CD8-positive, alpha-beta memory T cell (primary cell): ENCODE measurements at places on chromosomes 7 and 10. TPM values are rescaled to one million over a fixed set of nuclear protein-coding genes. Genes with fewer than 3 reads are reported as not detected.

The SAP25 gene
- total RNA-seq, result 13.9 TPM

The HYAL4 gene
- total RNA-seq, result not detected

The KCNH2 gene
- 0.24 TPM for total RNA-seq

The LBX1 gene
- total RNA-seq, result not detected

The UROS gene
- 47.2 TPM for total RNA-seq

The COBL gene
- not detected for total RNA-seq

DNA sequence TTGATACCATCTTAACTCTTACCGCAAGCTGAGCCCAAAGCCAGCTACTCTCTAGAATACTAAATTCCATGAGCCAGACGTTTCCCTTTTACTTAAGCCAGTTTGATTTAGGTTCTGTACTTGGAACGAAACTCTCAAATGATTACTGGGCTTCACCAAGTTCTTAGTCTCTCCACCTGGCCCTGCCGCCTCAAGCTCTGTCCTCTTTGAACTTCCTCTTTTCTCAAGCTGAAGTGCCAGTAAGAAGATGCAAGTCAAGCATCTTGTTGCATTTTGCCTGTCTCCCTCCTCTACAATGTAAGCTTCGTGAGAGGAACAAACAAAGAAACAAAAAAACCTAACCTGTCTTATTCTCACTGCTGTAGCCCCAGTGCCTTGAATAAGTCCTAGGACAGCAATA lies 358.2 kb upstream of the NPVF start:
- no peak overlapping the region for H3K4me3 ChIP-seq
- H3K4me1 ChIP-seq, result no peaks in the 10 kb centered on the region
- H3K27ac ChIP-seq, result no peak overlapping the region
- no peaks in the 10 kb centered on the region for H3K36me3 ChIP-seq
- H3K27me3 ChIP-seq, result no peaks in the 10 kb centered on the region

- DNase-seq, result no peak
- H3K4me3 ChIP-seq, result no peak overlapping the region
- H3K36me3 ChIP-seq, result no peaks in the 10 kb centered on the region
- no peak overlapping the region for H3K27ac ChIP-seq
- no peaks in the 10 kb centered on the region for H3K4me1 ChIP-seq
These were observed 76.8 kb upstream of the INSIG1 start for GRCh38 chr7:155220903-155221302.

GRCh38 chr7:18437101-18437500 lies 58.4 kb upstream of the HDAC9 start:
- H3K27me3 ChIP-seq, result no peaks in the 10 kb centered on the region
- H3K4me1 ChIP-seq, result no peaks in the 10 kb centered on the region
- H3K36me3 ChIP-seq, result no peaks in the 10 kb centered on the region

GRCh38 chr7:80604436-80604835 lies 34.0 kb upstream of the CD36 start:
- no peak for DNase-seq
- no peak overlapping the region for H3K27ac ChIP-seq
- no peaks in the 10 kb centered on the region for H3K4me1 ChIP-seq
- no peaks in the 10 kb centered on the region for H3K36me3 ChIP-seq

- no peaks in the 10 kb centered on the region for H3K4me1 ChIP-seq
- H3K36me3 ChIP-seq, result no peaks in the 10 kb centered on the region
These were observed 818.6 kb downstream of the GRID1 start for GRCh38 chr10:85548034-85548433.

DNA sequence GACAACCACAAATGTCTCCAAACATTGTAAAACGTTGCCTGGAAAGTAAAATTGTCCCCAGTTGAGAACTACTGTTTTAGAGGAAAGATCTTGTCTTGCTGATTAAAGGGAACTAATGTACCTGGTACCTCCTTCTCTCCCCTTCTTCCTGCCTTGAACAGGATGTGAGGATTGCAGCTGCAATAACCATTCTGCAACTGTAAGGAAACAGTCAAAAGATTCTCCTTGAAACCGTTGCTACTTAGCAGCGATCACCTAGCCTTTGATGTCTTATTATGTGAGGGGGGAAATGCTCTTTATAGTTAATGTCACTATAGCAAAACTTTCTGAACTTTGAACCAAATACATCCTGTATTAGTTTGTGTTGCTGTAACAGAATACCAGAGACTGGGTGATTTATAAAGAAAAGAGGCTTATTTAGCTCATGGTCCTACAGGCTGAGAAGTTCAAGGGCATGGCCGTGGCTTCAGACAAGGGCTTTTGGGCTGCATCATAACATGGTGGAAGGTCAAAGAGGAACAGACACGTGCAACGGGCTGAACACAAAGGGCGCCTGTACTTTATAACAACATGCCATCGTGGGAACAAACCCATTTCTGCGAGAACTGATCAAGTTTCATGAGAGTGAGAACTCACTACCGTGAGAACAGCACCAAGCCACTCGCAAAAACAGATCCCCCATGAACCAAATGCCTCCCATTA lies 54.2 kb upstream of the PARD3 start:
- H3K27ac ChIP-seq, result no peak overlapping the region
- H3K27me3 ChIP-seq, result no peaks in the 10 kb centered on the region
- no peaks in the 10 kb centered on the region for H3K36me3 ChIP-seq
- H3K4me1 ChIP-seq, result no peaks in the 10 kb centered on the region

DNA sequence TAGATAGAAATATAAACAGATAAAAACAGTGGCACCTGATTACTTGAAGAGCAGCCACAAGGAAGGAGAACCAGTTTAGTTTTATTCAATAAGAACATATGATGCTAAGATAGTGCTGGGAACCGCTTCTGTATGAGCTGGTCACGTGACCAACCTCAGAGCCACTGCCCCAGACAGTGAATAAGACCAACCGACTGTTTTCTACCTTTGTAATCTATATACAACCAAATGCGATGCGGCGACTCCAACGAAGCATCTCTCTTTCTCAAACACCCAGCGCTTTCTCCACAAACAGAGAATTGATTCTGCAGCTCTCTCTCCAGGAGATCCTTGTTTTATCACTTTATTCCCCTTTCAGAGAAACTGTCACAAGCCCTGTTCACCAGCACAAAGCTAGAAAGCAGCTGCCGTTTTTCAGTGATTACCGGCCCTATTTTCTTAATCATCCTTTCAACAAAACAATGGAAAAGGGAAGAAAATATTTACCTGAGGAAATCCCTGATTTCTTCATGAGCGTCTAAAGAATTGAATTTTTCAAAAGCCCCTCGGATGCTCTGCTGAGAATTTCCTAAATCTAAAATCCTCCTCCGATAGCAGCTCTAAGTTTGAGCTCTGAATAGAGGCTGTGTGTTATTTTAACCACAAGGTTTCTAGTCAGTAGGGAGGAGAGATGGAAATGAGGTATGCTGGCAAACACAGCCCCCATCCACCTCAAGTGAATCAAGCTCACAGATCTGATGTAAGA lies 55.7 kb upstream of the JCAD start:
- no peaks in the 10 kb centered on the region for H3K4me1 ChIP-seq
- no peaks in the 10 kb centered on the region for H3K36me3 ChIP-seq
- DNase-seq, result no peak
- no peak overlapping the region for H3K4me3 ChIP-seq
- H3K27me3 ChIP-seq, result no peaks in the 10 kb centered on the region
- no peak overlapping the region for H3K27ac ChIP-seq

GRCh38 chr7:25288556-25289307 lies 60.4 kb upstream of the NPVF start:
- H3K27me3 ChIP-seq, result no peaks in the 10 kb centered on the region
- DNase-seq, result no peak
- no peaks in the 10 kb centered on the region for H3K36me3 ChIP-seq
- no peak overlapping the region for H3K27ac ChIP-seq
- H3K4me3 ChIP-seq, result no peak overlapping the region
- H3K4me1 ChIP-seq, result no peaks in the 10 kb centered on the region

DNA sequence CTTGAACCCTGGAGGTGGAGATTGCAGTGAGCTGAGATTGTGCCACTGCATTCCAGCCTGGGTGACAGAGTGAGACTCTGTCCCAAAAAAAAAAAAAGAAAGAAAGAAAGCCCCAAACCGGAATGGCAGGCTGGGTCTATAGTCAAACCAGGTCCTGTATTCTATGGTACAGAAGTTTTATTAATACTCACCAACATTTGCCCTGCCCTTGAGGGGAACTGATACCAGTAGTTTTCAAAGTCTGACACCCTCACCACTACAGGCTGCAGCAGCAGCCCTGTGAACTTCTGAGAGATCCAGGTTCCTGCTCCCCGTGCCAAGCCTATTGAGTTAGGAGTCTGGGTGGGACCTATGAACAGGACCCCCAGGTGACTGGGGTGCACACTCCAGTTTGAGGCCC lies 80.6 kb downstream of the RGS10 start:
- no peak for DNase-seq
- no peaks in the 10 kb centered on the region for H3K36me3 ChIP-seq
- no peaks in the 10 kb centered on the region for H3K27me3 ChIP-seq

GRCh38 chr10:30384701-30385201 lies 35.7 kb upstream of the MTPAP start:
- H3K36me3 ChIP-seq, result no peaks in the 10 kb centered on the region
- no peak overlapping the region for H3K4me3 ChIP-seq
- DNase-seq, result no peak
- no peaks in the 10 kb centered on the region for H3K4me1 ChIP-seq
- no peaks in the 10 kb centered on the region for H3K27me3 ChIP-seq
- no peak overlapping the region for H3K27ac ChIP-seq

DNA sequence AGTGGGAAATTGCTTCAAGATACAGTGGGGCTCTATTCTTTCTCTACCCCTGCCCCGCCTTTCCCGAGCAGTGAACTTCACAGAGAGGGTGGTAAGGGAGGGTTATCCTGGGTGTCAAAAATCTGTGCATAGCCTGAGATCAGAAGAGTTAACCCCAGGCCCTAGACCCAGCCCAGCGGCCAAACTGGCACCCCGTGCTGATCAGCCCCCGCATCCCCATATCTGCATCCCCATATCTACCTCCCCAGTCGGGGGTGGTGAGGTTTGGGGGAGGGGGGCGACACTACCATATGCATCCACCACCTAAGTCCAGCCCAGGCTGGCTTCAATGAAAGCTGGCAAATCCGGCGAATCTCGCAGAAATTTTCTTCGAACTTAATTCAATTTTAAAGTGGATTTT lies 7.0 kb upstream of the DLX6 start:
- no peak for DNase-seq
- no peaks in the 10 kb centered on the region for H3K4me1 ChIP-seq
- H3K27me3 ChIP-seq, result peaks cover 73% of the 10 kb centered on the region
- H3K27ac ChIP-seq, result no peak overlapping the region
- H3K36me3 ChIP-seq, result no peaks in the 10 kb centered on the region

DNA sequence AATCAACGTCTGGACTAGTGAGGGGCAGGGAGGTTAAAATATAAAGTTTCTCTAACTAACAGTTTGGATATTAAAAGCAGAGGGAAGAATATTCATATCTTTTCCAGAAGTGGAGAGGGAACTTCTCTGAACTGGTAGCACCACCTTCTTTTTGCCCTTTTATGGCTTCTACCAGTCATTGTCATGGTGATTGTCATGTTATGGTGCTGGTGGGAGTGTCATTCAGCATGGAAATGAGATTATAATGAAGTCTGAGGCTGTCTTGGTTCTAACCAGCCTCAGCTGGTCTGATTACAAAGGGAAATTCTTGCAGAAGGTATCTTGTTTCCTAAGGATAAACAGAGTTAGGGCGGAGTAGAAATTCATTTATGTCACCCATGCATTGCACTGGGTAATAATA lies 523.8 kb downstream of the ZWINT start:
- H3K27me3 ChIP-seq, result no peaks in the 10 kb centered on the region
- no peaks in the 10 kb centered on the region for H3K36me3 ChIP-seq
- no peak for DNase-seq
- H3K4me1 ChIP-seq, result no peaks in the 10 kb centered on the region
- H3K27ac ChIP-seq, result no peak overlapping the region

- no peak overlapping the region for H3K27ac ChIP-seq
- H3K27me3 ChIP-seq, result no peaks in the 10 kb centered on the region
- peaks cover 24% of the 10 kb centered on the region for H3K36me3 ChIP-seq
- H3K4me1 ChIP-seq, result peaks cover 44% of the 10 kb centered on the region
- DNase-seq, result no peak
These were observed 1.3 kb downstream of the SAP25 start for GRCh38 chr7:100572281-100572948.

DNA sequence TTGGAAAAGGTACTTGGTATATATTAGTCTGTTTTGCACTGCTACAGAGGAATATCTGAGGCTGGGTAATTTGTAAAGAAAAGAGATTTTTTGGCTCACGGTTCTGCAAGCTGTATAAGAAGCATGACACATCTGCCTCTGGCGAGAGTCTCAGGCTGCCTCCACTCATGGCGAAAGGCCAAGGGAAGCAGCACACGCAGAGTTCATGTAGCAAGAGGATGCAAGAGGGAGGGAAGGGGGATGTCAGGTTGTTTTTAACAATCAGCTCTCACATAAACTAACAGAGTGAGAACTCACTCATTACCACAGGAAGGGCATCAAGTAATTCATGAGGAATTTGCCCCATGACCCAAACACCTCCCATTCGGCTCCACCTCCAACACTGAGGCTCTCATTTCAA lies 484.8 kb upstream of the DPP6 start:
- H3K27me3 ChIP-seq, result no peaks in the 10 kb centered on the region
- H3K4me3 ChIP-seq, result no peak overlapping the region
- H3K36me3 ChIP-seq, result no peaks in the 10 kb centered on the region
- no peak overlapping the region for H3K27ac ChIP-seq
- H3K4me1 ChIP-seq, result no peaks in the 10 kb centered on the region

DNA sequence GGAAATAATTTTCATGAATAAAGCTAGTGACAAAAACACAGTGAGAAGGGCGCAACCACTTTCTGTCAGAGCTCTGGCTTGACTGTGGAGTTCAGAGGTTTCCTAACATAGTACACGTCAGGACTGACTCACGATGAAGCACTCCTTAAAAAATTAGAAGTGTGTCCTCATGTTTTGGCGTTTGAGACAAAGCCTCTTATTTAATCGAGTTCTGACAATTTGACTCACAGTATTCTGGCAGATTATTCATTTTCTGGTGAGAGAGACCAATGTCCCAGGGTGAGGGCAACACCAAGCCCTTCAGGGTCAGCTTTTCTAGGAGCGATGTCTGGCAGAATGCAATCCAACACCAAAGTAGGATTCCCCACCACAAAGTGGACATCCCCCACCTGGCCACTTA lies 108.7 kb downstream of the DIP2C start:
- no peak for DNase-seq
- no peak overlapping the region for H3K4me3 ChIP-seq
- no peaks in the 10 kb centered on the region for H3K36me3 ChIP-seq
- no peak overlapping the region for H3K27ac ChIP-seq

- no peak for DNase-seq
- no peak overlapping the region for H3K4me3 ChIP-seq
These were observed 41.1 kb downstream of the CXCL12 start for GRCh38 chr10:44343843-44344242.

GRCh38 chr10:22463255-22463654 lies 118.0 kb downstream of the SPAG6 start:
- H3K27ac ChIP-seq, result no peak overlapping the region
- no peak overlapping the region for H3K4me3 ChIP-seq
- H3K36me3 ChIP-seq, result no peaks in the 10 kb centered on the region
- DNase-seq, result no peak

- H3K4me1 ChIP-seq, result no peaks in the 10 kb centered on the region
- no peak overlapping the region for H3K27ac ChIP-seq
- no peak for DNase-seq
- H3K36me3 ChIP-seq, result no peaks in the 10 kb centered on the region
- no peak overlapping the region for H3K4me3 ChIP-seq
These were observed 162.9 kb downstream of the ZNF33B start for GRCh38 chr10:42475168-42476098.

- H3K4me3 ChIP-seq, result no peak overlapping the region
- H3K27ac ChIP-seq, result no peak overlapping the region
- DNase-seq, result no peak
- no peaks in the 10 kb centered on the region for H3K36me3 ChIP-seq
These were observed 50.0 kb downstream of the PLXNA4 start for GRCh38 chr7:132526111-132526740.
